ENCODE measurements at places on chromosomes 12 and 14. TPM values are rescaled to one million over a fixed set of nuclear protein-coding genes. Genes with fewer than 3 reads are reported as not detected.

- DNase-seq = no peak
- no peaks in the 10 kb centered on the region for H3K36me3 ChIP-seq
- no peak overlapping the region for H3K27ac ChIP-seq
- peaks cover 12% of the 10 kb centered on the region for H3K27me3 ChIP-seq
Observed at GRCh38 chr14:69495341-69495921, 10.9 kb downstream of the PLEKHD1 start.

- peaks cover 9% of the 10 kb centered on the region for H3K27me3 ChIP-seq
- H3K4me1 ChIP-seq = no peaks in the 10 kb centered on the region
- no peak overlapping the region for H3K4me3 ChIP-seq
Observed at GRCh38 chr12:7160183-7160582, 29.3 kb upstream of the PEX5 start.

DNA sequence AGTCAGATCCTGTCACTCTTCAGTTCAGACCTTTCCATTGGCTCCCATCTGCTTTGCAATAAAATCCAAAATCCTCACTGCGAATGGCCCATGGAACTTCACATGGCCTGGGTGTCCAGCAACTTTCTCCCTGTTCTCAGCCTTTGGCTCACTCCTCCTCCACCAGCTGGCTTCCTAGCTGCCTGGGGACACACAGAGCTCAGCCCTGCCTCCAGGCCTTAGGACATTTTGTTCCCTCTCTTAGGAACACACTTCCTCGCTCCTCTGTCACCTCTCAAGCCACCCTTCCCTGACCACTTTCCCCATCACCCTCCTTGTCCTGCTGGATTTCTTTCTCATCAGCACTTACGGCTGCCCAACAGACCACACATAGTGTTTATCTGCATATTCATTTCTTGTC, 419.6 kb downstream of the MED13L start:
- H3K27me3 ChIP-seq = no peaks in the 10 kb centered on the region
- no peak for DNase-seq
- H3K27ac ChIP-seq = no peak overlapping the region
- no peaks in the 10 kb centered on the region for H3K4me1 ChIP-seq
- H3K36me3 ChIP-seq = no peaks in the 10 kb centered on the region

FOXN4 gene
- total RNA-seq = not detected

All from activated T-helper 1 cell treated with anti-CD3 and anti-CD28 coated beads, Interleukin-12 subunit alpha, Interleukin-12 subunit beta, Interleukin-2, Interleukin-4 antibody, amounts not matched to agents 30 ng/mL and 10 ng/mL and 1 ng/mL, durations not matched to agents 14 hours and 24 hours and 36 hours (primary cell).